ENCODE measurements at places on chromosomes 6 and 20.

DNA sequence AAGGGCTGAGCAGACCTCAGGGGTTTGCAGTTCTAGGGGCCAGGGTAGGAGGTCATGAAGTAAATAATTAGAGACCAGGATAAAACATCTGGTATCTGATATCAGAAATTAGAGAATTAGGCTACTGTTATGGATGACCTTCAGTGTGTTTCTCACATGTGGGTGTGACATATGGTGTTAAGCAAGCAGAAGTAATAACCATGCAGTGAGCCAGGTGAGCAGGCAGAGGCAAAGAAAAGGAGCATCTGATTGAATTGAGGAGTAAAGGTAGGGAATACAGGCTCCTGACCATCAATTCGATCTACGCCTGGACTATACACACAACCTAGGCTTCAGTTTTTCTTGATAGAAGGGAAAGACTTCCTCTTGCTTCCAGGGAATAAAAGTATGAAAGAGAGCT lies 34.7 kb upstream of the MAP3K7 start:
- no peak for DNase-seq

DNA sequence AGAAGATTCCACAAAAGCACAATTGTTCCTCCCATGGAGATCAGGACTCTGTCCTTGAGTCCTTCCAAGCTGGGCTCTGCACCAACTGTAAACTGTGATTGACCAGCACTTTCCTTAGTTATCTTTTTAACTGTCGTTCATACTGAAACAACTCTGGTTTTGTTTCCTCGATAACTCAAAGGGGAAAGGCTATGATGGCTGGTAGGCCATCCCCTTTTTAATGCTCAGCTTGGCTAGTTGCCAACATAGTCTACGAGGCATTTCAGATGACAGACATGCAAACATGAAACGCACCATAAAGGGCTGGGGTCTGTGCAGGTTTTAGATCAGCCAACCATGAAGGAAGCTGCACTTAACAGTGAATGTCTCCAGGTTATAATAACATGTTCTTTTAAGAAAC lies 497.1 kb upstream of the ARID1B start:
- no peak for DNase-seq

GRCh38 chr6:148980234-148980633 lies 233.4 kb downstream of the UST start:
- no peak for DNase-seq

DNA sequence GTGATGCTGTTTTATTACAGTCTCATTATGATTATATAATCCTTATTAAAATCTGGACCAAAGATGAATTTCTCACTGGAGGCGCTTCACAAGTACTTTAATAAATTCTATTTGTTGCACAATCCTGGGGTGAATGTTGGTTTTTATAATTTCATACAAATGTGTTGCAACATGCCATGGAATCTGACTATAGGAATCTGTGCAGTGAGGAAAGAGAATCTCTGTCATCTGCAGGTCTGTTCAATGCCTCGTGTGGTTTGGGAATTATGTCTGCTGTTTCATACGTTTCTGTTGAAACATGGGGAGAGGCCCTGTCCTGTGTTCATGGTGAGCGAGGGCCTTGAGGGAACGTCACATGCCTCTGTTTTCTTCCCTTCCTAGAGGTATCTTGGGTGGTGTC lies 277.3 kb downstream of the CDH4 start:
- no peak for DNase-seq

GRCh38 chr20:35144694-35145093 lies 2.4 kb downstream of the EDEM2 start:
- no peak for DNase-seq

- DNase-seq: no peak
Measured at GRCh38 chr6:15960740-15961634, 167.9 kb upstream of the MYLIP start.

GRCh38 chr6:108406943-108407342 lies 112.1 kb downstream of the AFG1L start:
- no peak for DNase-seq

DNA sequence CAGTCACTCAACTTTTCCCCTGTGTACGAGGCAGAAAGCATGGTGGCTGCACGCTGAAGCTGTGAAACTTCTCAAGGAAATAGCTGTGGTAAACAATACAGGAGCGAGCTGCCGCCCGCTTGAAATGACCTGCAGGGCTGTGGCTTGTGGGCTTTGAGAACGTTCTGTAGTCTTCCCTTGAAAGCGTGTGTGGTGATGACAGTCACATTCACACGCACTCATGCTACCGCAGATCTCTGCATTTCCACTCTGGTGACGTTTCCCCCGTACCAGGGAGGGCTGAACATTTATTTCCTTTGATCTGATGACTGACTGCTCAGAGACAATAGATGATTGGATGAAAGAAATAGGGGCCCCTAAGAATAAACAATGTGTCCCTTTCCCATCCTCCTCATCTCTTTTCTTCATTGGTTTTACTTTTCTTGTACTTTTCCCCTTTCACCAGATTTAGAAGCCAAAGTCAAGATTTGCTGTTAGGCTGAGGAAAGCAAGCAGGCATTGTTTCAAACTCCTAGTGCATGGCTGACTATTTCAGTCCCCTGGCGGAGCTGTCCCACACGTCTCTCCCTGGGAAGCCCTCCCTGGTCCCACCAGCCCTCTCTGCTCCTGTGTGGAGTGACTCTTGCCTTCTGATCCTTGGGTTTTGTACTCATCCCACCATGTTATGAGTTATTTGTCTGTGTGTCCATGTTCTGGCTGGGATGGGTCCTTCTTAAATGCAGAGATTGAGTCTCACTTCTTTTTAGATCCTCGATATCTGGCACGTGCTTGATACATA lies 3.9 kb downstream of the SYTL3 start:
- peak; percentile 78 for DNase-seq

GRCh38 chr6:27514906-27515495 lies 42.1 kb upstream of the ZNF184 start:
- no peak for DNase-seq

- DNase-seq: no peak
Measured at GRCh38 chr20:13430346-13431002, 208.3 kb downstream of the TASP1 start.

- DNase-seq: no peak
Measured at GRCh38 chr20:35101620-35102019, 9.0 kb upstream of the TRPC4AP start.

- no peak for DNase-seq
Measured at GRCh38 chr6:41539204-41539603, 7.0 kb upstream of the FOXP4 start.

DNA sequence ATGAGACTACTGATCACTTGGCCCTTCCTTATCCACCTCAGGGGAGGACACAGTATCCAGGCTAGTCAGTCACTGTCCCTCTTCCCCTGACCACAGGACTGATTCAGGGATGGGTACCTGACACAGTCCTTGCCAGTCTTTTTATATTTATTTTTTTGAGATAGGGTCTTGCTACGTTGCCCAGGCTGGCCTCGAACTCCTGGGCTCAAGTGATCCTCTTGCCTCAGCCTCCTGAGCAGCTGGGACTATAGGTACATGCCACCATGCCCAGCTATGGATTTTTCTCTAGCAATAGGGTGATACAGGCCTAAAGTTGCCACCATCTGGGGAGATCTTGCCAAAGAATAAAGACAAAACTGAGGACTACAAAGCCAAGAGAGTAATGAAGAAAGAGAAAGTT lies 10.2 kb downstream of the TUBB2B start:
- no peak for DNase-seq

GRCh38 chr6:104134876-104135275 lies 724.8 kb downstream of the HACE1 start:
- no peak for DNase-seq

- no peak for DNase-seq
Measured at GRCh38 chr20:54237116-54237943, 29.4 kb downstream of the PFDN4 start.

DNA sequence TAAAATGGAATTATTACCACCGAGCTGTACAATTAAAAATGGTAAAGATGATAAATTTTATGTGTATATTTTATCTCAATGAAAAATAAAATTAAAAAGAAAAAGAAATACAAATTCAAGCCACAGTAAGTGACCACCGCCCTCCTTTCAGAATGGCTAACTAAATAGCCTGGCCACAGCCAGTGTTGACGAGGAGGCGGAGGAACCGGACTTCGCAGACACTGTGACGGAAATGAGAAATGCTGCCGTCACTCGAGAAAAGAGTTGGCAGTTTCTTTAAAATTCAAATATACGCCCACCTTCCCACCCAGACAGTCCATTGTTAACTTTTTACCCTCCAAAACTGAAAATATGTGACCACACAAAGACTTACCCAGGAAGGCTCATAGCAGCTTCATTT lies 50.0 kb downstream of the FOXF2 start:
- no peak for DNase-seq

- no peak for DNase-seq
Measured at GRCh38 chr20:46549188-46549972, 1.1 kb downstream of the OCSTAMP start.

DNA sequence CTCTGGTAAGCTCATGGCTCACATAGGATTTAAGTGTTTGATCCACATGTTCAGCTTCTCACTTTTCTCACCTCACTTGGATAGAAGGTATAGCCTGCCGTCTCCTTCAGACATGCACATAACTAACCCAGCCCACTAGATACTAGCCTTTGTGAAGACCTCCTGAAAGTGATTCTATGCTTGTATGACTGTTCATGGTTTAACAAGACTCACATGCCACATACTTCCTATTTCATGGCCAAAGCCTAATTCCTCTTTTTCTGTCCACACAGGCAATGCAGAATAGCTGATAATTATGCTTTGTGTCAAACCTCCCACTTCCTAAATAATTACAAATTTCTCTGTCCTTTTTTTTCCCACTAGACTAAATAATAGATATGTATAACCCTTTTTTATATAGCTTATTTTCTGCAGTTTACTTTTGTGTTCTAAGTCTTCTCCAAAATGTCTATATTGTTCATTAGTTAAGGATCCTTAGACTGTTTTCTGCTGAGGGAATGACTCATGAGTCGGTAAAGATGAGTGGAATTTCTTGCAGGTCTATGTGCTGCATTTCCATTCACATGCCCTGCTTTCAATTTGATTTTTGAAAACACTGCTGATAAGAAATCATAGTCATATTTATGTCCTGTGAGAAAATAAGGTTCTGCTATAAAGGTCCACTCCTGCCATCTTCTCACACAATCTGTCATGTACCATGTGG lies 43.0 kb downstream of the HDDC2 start:
- no peak for DNase-seq
